ENCODE measurements at places on chromosomes 2 and 18.

DNA sequence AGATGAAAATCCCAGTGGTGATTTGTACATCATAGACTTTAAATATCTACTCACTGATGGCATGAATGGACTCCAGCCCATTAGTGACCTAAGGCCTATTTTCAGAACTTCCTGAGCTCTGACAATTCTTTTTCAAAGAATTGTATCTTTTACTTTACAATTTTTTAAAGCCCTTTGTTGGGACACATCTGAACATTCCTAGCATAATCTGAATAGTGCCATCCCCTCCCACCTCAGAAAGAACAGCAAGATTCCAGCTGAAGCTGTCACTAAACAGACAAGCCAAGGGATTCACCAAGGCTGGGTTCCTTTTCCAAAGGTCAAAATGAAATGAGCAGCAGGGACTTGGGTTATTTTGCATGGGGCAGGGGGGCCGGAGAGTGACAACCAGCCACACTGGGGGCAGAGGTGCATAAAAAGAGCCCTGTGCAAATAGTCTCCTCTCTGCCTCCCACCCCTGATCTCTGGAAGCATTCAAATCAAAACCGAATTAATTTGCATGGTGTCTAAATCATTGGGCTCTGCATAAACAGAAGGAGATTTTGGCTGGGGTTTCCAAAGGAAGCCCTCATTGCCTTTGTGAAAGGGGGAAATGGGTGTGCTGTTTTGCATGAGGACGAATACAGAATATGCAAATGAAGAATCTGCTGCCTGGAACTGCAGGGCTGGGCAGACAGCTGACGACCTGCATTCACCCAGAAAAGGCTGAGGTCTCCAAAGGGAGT, 17.2 kb downstream of the EPHA4 start:
- peak; percentile 19 for DNase-seq

- no peak for DNase-seq
Observed at GRCh38 chr2:191748528-191749180, 70.7 kb downstream of the NABP1 start.

DNA sequence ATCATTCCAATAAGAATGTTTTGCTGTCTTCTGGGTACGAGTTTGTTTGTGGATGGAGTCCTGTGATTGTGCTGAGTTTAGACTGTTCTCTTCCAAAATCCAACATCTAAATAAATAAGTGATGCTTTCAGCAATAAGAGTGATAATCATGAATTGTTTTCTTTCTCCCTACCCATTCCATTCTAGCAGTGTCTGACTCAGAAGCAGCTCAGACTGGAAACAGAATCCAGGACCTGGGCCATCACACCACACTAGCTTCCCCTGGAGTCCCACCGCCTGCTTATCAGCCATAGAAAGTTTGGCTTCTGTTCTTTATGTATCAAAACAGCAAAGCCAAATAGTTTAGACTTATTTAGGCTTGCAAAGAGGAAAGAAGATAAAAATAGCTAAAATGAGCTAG, 76.4 kb upstream of the CNGA3 start:
- DNase-seq: no peak

GRCh38 chr2:157058161-157058560, 199.3 kb upstream of the GALNT5 start:
- DNase-seq: no peak

DNA sequence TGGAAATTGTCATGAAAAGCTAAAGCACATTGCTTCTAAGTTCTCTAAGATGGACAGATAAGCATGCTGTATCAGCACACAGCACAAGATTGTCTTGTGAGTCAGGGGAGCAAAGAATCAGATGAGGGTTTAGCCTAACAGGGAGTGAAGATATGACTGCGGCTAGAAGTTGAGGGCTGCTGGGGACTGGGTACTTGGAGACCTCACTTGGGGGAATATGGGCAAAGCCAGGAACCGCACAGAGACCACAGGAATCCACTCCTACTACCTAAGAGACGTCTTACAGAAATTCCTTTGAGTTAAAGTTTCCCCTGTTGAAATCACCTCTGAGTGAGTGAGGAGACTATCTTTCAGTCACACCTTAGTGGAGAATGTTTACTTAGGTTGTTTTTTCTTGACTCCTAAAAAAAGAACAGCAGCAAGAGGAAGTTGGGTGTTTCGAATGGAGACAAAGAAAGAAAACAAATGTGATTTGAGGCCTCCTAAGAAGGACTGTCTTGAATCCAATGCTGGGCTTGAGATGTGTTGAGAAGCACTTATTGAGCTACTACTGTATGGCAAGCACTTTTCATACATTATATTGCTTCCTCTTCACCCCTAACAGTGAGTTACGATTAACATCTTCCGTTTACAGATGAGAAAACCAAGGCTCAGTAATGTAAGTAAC, 100.7 kb downstream of the ANKRD44 start:
- no peak for DNase-seq

GRCh38 chr18:74453016-74453566, 4.0 kb downstream of the DIPK1C start:
- no peak for DNase-seq

- no peak for DNase-seq
Observed at GRCh38 chr2:191622374-191623320, 55.3 kb upstream of the NABP1 start.

DNA sequence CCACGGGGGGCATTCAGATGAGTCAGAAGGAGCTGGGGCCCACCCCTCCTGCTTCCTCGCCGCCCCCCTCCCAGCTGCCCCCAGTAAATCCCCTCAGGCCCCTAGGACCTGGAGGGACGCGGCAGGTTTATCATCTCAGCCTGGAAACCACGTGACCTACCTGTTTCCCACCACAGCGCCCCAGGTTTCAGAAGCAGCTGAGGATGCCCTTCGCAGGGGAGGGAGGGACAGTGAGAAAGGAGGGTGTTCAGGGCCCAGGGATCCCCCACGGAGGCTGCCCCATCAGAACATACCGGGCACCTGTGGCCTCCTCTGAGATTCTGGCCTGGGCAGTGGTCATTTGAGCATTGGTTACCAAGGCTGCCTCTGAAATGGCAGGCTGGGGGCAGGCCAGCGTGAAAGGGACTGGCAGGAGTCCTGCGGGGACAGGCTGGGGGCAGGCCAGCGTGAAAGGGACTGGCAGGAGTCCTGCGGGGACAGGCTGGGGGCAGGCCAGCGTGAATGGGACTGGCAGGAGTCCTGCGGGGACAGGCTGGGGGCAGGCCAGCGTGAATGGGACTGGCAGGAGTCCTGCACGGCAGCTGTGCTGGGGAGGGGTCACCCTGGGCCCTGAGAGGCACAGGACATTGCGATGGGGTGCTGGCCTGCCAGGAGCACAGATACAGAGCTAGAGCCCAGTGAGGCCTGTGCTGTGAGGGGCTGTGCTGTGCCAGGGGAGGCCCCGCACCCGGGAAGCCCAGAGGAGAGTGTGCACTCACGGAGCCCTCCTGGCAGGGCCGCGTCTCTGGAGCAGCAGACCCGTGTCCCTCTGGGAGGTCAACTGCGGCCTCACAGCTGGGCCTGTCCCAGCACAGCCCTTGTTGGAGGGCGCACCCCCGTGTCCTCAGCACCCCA, 1.6 kb downstream of the NEU4 start:
- DNase-seq: no peak

DNA sequence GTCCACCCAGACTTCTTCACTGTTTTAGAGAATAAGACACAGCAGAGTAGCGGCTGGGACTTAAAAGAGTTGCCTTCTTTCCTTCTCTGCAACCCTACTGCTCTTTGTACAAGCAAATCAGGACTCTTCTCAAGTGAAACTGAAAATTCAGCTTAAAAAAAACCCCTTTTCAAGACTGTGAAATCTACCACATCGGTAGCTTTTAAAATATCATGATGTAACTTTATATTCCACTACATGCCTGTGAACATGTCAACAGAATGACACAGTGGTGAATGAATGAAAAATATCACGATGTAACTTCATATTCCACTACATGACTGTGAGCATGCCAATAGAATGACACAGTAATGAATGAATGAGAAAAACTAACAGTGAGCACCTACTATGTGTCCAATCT, 53.4 kb downstream of the TCF4 start:
- DNase-seq: no peak

DNA sequence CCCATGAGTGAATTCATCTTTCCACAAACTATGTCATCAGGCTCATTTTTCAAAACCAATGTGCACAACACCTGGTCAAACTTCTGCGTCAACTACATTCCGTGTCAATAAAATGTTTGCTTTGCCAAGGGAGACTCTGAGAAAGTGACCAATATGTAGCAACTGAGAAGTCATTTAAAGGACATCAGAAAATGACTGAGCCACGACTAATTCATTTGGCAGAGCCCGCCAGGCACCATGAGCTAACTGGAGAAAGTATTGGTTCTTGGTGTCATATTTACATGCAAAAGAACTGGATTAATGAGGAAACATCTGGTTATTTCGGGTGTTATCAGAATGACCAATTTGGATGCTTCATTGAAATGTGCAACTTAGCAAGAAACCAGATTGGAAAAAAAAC, 7.2 kb downstream of the RND3 start:
- DNase-seq: no peak

DNA sequence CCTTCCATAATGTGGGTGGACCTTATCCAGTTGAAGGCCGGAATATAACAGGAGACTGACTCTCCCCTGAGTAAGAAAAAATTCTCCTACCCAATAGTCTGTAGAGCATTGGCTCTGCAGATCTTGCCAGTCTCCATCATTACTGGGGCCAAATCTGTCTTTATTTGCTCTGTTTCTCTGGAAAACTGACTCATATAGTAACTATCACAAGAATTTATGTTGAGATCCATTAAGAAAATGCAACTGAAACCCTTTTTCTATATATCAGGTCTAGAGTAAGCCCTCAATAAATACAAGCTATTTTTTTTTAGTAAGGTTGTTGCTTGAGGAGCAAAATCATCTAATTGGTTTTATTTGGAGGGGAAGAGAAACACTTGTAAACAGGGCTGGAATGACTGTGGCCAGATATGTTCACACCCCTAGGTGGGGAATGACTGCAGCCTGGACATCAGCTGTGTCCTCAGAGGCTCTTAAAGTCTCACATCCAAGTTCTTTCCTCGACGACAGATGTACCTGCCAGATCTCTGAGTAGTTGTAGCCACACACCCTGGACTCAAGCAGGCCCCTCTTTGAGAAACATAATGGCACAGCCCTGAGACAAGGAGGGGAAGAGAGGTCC, 339.7 kb downstream of the TNS1 start:
- DNase-seq: no peak

DNA sequence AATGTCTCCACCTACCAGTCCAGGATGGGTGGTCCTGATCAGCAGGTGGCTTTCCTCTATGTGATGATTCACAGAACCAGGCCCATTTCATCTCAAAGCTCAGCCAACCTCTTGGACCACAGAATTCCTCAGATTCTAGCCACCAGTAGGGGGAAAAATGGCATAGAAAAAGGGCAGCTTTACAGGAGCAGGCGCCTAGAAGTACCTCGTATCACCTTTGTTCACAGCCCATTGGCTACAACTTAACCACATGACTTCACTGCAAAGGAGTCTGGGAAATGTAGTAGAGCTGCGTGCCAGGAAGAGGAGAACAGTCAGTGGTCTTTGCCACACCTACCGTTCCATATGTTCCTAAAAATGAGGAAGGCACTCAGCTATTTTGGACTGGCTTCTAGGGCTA, 62.8 kb upstream of the DTNA start:
- peak; percentile 68 for DNase-seq

DNA sequence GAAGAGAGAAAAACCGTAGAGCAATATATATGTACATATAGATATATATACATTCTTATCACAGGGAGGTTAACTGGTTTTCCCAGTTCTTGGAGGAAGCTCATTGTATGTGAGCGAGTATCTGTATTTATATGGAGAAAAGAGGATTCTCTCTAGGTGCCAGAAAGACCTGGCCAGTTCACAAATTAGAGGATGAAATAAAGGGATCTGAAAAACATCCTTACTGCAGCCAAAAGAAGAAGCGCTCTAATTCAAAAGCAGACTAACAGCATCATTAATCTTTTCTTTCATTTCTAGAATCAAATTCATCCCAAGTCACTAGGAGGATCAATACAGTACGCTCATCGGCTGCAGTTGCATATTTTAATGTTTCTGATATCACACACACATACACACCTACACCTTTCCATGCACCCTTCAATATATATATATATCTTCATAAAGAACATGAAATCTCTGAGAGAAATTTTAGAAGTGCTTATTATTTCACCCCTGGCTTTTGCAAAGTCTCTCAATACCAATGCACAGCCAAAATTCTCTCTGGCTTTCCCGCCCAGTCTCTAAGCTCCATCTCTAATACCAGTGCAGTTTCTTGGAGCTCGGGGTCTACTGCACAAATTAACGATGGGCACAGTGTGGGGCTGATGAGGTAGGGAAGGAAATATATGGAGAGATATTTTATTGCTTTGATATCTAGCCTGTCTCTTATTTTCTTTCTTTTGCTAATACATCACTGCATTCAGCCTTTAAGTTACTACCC, 731 bp downstream of the NRXN1 start:
- DNase-seq: peak; percentile 27

- DNase-seq: peak; percentile 56
Observed at GRCh38 chr2:189834059-189834458, 49.8 kb downstream of the PMS1 start.

DNA sequence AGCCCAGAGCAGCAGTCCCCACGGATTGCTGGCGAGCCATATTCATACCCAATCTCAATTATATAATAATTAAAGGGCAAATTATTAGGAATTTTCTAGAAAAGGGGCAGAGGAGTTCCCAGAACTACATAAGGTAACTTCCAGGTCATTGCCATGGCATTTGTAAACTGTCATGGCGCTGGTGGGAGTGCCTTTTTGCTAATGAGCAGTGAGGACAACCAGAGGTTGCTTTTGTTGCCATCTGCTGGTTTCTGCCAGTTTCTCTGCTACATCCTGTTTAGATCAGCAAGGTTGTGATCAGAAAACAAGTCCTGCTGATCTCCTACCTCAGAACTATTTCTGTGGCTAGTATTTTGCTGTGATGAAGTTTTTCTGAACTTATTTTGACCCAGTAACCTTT, 159.8 kb upstream of the PIEZO2 start:
- DNase-seq: no peak

- DNase-seq: no peak
Observed at GRCh38 chr2:126312579-126312978, 343.4 kb upstream of the GYPC start.

GRCh38 chr18:22493255-22493654, 75.5 kb upstream of the CTAGE1 start:
- DNase-seq: no peak

- no peak for DNase-seq
Observed at GRCh38 chr2:30722936-30723725, 84.1 kb downstream of the CAPN13 start.

GRCh38 chr2:73089270-73090030, 17.9 kb upstream of the SFXN5 start:
- DNase-seq: no peak

Measured in NCI-H82 (cell line).